AG04449 (cell line): ENCODE measurements at places on chromosomes 1 and 21.

DNA sequence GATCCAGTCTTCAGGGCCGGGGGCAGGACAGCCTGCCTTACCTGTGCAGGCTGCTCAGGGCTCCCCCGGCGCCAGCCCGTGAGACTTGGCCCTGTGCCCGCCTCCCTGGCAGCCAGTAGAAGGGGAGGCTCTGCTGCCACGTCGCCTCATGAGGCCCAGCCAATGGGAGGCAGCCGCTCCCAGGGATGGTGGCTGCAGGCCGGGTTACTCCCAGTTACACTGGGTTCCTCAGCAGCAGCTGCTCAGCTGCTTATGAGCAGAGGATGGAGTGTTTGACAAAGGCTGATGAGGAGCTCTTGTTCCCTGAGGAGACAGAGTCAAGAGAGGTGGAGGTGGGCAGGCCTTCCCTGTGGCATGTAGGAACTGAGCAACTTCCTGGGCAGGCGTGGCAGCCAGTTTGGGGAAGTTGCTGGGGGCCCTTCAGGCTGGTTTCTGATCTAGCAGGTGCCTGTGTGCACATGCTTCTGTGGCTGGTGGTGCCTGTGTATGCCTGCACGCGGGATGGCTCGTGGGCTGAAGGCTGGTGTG is 5.5 kb downstream of the MFSD2A start:
- DNase-seq = no peak

DNA sequence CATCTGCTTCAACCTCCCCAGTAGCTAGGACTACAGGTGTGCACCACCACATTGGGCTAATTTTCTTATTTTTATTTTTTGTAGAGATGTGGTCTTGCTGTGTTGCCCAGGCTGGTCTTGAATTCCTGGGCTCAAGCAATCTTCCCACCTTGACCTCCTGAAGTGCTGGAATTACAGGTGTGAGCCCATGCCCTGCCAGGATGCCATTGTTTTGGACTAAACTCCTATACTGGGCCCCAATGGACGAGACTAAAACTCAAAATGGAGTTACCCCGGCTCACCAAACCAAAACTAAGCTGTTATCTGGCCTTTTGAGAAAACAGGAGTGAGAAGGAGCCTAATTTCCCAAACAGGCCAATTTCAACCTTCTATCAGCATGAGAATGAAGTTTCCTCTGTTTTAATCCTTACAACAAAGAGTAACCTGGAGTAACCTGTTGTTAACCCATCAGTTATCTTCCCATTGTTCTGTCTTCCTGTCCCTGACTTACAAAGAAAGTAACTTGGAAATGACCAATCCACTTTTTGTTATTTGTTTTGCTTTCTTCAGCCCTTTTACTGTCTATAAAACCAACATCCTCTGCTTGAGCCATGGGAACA is 29.6 kb downstream of the DMRTA2 start:
- DNase-seq = no peak

- DNase-seq = no peak
These were observed 48.4 kb downstream of the ADAMTS5 start for GRCh38 chr21:26918323-26919079.

GRCh38 chr1:67717876-67718275 is 32.9 kb downstream of the GADD45A start:
- no peak for DNase-seq

- no peak for DNase-seq
These were observed 49.8 kb downstream of the SLC45A1 start for GRCh38 chr1:8367571-8368194.

DNA sequence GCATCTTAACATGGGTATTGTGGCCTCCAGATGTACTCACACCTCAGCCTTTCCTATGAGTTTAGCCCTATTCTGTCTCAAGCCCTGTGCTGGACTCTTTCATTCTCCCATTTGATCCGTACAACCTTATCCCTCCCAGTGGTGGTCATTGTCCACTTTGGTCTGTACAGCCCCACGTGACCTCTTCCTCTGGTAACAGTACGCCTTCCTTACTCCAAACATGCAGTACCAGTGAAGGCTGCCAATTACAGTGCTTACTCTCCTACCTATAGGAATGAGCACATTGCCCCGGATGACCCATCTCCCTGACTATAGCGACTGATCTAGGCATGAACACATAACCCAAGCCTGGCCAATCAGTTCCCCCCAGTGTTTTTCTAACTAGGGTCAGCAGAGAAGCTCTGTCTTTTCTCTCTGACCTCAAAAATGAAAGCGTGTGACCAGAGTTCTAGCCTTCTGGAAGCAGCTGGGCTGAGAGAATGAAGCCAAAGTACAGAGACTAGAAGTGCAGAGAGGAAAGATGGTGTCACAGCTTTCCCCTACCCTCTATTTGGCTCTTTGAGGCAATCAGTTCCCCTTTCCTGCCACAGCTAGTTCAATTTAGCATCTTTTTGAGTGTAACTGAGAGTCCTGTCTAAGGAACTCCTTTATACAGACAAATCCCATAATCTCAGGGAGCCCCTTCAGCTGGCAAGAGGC is 9.9 kb upstream of the QSOX1 start:
- DNase-seq = no peak

GRCh38 chr1:207619871-207620542 is 24.9 kb upstream of the CR1L start:
- no peak for DNase-seq

GRCh38 chr1:74673351-74674111 is at the start of gene ERICH3:
TSS of gene ERICH3 (minus strand) at chr1:74673792. CDS start at chr1:74673519, 273 bp downstream.
- DNase-seq = no peak
